H1 (cell line): ENCODE measurements at places on chromosomes 16 and 17.

DNA sequence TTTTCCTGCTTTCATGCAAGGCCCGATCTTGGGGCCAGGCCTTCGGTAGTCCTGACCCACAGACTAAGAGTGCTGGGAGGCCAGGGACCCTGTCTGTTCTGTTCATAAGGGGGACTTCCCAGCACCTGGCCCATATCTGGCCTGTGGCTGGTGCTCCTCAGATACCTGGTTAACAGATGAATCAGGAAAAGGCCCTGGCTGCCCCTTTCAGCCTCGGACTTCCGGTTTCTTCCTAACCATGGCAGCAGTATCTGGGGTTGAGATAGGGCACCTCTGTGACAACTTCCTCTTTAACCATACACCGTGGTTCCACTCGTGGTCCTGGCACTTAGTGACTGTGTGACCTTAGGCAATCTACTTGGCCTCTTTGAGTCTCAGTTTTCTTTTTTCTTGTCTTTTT is 18.4 kb downstream of the PLCG2 start:
- DNase-seq = no peak

DNA sequence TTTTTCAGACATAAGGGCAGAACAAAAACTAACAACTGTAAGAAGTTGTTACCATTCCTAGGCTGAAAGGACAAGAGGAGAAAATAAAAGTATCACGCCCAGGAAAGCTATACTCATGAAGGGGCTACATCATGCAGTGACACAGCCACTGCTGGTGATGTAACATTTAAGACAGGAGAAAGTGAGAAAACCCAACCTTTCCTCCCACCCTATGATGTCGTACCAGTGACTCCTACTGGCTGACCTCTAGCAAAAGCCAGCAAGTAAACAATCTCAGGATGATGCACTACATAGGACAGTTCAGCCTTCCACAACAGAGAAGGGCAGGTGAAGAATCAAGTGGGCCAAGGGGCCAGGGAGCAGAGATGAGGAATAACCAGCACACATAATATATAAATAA is 14.0 kb upstream of the OR1E2 start:
- no peak for DNase-seq

DNA sequence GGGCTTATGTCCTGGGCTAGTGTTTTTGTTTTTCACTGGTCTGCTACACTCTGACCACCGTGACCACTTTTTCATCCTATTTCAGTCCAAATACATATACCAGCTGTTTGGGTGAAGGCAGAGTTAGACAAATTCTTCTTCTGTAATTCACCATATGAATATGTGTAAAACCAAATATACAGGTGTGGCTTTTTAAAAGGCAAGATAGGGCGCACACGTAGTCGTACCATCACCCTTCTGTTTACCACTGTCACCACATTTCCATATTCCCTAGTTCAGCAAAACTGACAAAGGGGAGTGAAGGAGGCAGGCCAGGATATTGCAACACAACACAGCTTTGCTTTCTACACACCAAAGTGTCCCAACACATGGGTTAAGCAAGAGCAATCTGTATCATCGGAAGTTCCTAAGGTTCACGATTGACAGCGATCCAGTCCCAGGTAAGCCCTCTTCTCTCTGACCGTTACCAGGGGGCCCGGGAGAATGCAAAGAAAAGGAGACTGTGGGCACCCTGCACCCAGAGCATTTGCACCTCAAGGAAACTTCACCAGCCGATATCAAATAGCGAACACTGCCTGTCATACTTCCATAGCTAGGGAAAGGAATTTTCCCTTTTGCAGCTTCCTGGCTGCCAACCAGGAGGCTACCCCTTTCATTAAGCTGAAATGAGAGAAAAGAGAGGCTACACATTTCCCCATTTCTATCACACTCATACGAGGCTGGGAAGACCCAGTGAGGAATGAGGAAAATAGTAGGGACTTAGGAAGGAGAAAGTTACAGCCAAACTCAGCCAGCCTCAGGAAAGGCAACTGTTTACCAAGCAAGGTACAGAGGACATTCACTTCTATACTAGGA is 23.1 kb downstream of the CREBBP start:
- no peak for DNase-seq

GRCh38 chr16:85970016-85970733 is 71.2 kb downstream of the IRF8 start:
- no peak for DNase-seq

DNA sequence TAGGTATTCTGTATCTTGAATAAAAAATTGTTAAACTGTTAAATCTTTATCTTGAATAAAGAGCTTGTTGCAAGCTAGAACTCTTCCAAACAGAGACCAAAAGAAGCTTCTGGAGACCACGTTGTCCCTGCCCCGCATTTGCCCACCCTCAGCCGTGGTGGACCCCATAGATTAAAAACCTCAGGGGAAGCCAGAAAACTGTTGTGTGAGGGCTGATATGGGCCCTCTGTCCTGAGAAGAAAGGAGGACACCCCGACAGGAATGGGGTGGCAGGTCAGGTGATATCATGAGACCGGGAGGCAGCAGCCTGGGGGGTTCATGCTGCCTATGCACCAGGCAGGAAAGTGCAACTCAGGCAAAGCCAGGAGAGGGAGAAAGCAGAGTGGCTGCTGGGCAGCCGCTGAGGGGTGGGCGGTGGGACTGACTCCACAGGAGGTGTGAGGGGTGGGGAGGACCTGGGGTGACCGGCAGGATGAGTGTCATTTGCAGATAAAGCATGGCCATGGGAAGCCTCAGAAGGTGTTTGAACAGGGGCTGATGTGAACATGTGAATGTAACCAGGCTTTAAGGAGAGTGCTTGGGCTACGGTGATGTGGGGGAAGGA is 147.8 kb downstream of the IRF8 start:
- DNase-seq = no peak

DNA sequence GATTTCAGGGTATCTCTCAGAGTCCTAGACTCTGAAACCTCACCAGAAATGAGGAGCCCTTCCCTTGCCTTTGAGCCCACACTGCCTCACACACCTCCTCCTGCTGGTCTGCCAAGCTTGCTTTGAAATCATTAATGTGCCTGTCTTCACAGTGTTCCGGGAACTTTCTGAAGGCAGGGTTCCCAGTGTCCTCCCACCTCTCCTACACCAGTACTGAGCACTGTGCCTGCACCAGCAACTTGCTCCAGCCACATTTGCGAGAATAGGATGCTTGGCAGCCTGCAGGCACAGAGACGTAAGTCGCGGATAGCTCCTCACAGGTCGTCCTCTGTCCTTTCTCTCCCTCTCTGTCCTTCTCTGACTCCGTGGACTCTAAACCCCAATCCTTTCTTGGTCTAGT is 408.4 kb upstream of the EEF2KMT start:
- DNase-seq = no peak

DNA sequence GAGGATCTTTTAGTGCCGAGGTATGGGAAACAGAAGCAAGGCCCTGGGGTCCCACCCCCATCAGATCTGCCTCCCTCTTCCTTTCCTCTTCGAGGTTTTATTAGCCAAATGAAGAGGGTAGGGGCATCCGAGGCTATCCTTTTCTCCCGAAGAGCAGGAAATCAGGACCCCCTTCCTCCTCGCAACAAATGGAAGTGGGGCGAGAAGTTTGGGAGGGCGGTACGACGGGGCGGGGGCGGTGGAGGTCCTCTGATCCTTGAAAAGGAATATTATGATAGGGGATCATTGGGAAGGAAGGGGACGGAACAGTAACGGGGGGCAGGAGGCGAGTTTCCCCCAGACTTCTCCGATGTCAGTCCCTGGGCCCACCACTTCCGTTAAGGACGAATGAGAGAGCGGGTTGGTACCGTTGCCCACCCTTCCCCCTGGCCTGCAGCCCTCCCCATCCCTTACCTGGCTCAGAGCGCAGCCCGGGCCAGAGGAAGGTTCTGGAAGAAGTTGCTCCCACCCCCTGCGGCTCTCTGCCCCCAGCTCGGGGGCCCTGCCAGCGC is 309 bp downstream of the FOXJ1 start:
- DNase-seq = no peak

- DNase-seq = no peak
Observed at GRCh38 chr17:80789356-80789902, 202.2 kb upstream of the CHMP6 start.

DNA sequence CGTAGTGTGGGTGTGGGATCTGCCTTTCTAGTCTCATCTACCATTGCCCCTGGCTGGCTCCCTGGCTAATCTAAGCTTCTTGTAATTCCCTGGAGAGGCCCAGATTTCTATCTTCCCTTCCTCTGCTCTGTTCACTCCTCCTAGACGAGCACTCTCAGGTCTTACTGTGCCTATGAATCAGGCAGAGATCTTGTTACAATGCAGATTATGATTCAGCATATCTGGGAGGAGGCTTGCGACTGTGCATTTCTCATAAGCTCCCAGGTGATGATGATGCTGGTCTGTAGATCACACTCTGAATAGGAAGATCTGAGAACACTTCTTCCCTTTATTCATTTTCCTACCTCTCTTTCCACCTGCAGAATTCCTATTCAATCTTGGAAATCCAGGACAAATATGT is 200.1 kb downstream of the CBLN1 start:
- no peak for DNase-seq

DNA sequence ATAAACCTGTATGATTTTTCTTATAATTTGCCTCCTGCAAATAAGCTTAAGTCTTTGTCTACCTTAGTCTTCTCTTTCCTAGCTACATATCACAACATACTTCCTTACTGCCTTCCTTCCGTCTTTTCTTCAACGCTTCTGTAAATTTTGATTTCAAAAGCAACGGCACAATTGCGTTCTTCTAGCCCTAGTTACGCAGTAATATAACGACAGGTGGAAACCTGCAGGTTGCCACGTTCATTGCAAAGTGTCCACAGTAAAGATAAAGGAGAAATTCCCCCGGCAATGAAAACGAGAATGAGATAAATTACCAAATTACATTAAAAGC is 546 bp upstream of the PSMD7 start:
- DNase-seq = no peak

GRCh38 chr17:78112518-78113471 is 15.8 kb downstream of the TMC6 start:
- DNase-seq = peak; percentile 100

- DNase-seq = no peak
Observed at GRCh38 chr17:41710472-41711090, 1.6 kb upstream of the GAST start.

DNA sequence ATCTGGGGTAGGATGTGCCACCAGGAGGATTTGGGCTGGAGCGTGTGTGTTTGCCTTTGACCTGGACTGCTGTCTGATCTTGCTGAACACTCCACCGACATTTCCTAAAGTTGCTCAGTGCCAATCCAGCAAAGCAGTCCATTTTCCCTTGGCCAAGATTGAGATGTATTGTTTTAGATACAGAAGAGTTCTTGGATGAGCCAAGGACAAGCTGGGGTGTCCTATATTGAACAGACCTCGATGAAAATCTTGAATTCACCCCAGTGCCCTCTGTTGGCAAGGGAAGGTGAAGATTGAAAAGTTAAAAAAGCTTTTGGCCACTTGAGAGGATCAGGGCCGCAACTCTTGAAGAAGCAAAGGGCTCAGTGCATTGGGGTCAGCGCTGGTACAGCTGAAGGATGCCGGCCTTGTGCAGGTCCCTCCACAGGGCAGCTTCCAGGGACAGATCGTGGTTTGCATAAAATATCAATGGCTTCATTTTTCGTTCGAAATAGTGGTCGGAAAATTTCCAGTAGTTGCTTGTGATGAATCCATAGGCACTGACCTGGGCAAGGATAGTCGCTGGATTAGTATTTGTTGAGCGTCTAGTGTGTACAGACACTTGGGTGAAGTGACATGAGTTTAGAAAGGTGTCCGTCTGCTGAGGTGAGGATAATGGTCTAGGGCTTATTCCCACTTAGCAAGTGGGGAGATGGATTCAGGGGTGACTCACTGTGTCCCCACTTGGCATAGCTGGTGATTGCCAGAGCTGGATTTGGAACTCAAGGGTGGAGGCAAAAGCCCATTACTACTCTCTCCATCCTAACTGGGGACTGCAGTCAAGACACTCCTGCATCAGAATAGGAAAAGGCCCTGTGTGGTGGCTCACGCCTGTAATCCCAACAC is 19.7 kb downstream of the ST6GALNAC2 start:
- no peak for DNase-seq

- DNase-seq = no peak
Observed at GRCh38 chr17:72934927-72935326, 157.6 kb downstream of the SLC39A11 start.

DNA sequence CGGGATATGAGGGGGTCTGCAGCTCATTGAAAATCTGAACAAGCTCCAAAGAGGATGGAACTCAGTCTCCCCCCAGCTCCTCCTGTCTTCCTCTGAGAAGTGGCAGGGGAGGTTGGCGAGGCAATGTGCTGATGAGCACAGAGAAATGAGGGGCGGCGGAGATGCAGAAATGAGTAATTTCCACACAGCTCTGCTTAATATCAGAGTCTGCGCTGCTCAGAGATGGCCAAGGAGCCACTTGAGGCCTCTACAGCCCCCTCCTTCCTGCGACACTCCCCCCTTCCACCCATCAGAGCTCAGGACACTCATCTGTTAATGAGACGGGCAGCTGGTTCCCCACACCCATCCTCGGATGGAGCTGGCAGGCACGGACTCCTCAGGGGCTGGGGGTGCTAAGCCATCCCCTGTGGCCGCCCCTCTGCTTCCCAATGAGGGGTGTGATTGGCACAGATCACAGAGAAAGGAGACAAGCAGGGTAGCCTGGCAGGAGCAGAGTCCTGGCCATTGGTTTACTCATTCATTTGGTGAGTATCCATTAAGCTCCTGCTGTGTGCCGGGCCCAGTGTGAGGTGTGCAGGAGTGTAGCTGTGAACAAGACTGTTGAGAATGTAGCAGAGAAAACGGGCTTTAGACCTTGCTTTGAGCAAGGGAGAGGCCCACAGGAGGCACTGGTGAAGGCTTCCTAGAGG is 12.7 kb upstream of the CRHR1 start:
- no peak for DNase-seq

DNA sequence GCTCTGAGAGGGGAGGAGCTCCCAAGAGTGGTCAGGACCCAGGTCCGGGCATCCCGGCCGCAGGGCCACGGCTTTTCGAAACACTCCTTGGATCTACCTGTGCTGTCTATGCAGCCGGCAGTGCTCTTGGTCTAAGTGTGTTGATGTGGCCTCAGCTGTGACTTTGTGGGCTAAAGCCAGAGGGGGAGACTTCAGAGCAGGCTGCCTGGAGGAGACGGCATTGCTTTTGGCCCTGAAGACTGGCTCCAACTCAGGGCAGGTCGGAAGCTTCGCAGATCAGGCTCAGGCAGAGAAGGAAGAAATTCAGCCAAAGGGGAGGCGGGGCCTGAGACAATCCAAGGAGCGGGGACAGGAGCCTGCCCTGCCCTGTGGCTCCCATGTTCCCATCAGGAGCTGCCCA is 31.4 kb downstream of the PIEZO1 start:
- DNase-seq = no peak

- no peak for DNase-seq
Observed at GRCh38 chr16:11774065-11774626, 22.9 kb downstream of the ZC3H7A start.

DNA sequence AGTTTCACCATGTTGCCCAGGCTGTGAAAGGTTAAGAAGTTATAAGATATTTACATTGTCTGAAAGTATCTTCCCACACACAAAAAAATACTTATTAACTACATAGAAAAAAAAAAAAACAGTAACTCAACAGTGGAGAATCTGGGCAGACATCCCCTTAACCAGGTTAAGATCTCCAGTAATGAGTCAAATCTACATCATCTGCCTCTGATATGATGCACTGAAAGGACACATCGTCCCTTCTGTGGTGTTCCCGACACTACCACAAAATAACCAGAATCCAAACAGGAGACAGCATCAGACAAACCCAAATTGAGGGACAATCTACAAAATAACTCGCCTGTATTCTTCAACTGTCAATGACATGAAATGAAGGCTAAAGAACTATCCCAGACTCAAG is 40.0 kb downstream of the CMTM4 start:
- no peak for DNase-seq

- DNase-seq = no peak
Observed at GRCh38 chr16:35746281-35746962, 2287.0 kb downstream of the TP53TG3F start.

GRCh38 chr16:57548408-57548807 is 6.0 kb downstream of the ADGRG5 start:
- DNase-seq = no peak
